ENCODE measurements at places on chromosomes 4 and X. TPM values are rescaled to one million over a fixed set of nuclear protein-coding genes. Genes with fewer than 3 reads are reported as not detected.

DNA sequence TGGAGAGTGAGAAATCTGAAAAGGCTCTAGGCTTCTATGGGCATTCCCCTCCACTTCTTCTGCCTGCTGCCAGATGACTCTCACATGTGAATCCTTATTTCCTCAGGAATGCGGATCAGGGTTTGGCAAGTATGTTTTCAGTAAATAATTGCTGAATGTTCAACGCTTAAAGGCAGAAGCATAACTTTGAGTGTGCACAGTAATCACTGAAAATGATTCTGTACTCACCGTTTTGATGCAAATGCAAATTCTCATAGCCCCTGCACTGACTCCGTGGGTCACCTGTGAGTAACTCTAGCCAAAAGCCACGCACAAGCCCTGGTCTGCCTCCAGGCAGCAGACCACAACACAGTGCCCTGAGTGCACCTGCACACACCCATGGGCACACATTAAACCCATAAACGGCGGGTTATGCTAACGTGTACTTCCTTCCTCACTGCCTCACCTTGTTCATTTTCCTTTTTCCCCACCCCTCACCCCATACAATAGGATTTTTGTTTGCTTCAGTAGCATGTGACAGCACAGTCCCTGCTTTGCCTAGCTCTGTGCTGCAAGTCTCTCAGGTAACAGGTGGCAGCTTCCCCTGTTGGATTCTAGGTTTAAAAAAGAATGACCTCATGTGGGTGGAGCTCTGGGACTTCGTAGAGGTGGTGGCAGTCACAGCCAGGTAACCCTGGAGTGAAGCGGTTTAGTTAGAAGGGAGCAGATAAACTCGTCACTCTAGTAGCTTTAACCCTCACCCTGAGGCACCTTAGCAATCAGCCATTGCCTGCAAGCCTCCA lies at the start of gene ARHGEF38:
Gene ARHGEF38, plus strand, starts transcription at position 656 of the 782 bp plus-strand sequence. CDS start 146 bp downstream, outside the sequence.
- no peak for DNase-seq

GRCh38 chr4:70747874-70748273 lies 26.1 kb downstream of the RUFY3 start:
- DNase-seq = no peak

DNA sequence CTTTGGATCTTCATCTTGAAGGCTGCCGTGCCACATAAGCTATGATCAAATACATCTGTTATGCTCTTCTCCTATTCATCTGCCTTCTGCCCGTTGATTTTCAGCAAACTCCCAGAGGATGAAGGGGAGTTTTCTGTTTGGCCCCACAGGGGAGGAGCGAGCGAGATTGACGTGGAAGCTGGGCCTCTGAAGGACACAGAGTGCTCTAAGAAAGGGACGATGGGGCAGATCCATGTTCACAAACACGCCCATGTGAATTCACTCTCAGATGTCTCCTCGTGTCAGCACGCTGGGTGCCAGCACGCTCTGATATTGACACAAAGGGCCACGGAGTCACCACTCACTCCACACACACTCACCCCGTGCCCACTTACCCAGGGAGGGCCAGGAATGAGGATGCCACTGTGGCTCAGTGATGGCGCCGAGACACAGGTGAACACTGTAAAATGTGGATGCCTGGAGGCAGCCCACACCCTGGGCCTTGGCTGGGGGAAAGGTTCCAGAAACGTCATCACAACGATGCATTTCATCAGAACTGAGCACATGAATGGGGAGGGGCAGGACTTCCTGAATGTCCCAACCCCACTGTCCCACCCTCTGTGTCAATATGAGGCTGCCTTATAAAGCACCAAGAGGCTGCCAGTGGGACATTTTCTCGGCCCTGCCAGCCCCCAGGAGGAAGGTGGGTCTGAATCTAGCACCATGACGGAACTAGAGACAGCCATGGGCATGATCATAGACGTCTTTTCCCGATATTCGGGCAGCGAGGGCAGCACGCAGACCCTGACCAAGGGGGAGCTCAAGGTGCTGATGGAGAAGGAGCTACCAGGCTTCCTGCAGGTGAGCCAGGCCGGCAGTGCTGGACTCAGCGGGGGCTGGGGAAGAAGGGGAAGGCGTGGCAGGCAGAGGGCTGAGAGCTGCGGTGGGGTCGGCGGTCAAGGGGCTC lies at the start of gene S100P:
Gene S100P, plus strand, starts transcription at position 648 of the 946 bp plus-strand sequence. Its CDS starts 55 bp downstream, at position 703.
- no peak for DNase-seq

DNA sequence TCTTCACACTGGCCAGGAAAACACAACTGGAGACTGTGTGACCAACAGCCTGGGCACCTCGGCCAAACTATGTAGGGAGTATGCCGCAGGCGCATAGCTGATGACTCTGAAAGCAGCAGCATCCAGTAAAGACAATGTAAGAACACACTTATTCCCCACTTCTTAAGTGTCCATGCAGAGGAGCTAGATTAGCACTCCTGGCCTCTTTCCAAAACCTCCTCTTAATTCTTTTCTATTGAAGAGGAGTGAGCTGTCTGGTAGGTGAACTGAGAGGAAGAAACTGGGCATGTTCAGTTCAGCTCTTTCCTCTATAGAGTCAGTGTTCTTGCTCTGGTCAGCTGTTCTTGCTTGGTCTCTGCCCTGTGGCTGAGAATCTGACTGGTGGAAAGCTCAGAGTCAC lies 21.1 kb downstream of the NMU start:
- no peak for DNase-seq

GRCh38 chr4:153518001-153518400 lies 51.8 kb downstream of the TMEM131L start:
- DNase-seq = no peak

- no peak for DNase-seq
These were observed 112.4 kb upstream of the CXCL13 start for GRCh38 chr4:77493120-77493752.

GRCh38 chr4:72582853-72583252 lies 13.8 kb upstream of the ADAMTS3 start:
- DNase-seq = no peak

- no peak for DNase-seq
These were observed 830.9 kb upstream of the NDST4 start for GRCh38 chr4:115944146-115944905.

DNA sequence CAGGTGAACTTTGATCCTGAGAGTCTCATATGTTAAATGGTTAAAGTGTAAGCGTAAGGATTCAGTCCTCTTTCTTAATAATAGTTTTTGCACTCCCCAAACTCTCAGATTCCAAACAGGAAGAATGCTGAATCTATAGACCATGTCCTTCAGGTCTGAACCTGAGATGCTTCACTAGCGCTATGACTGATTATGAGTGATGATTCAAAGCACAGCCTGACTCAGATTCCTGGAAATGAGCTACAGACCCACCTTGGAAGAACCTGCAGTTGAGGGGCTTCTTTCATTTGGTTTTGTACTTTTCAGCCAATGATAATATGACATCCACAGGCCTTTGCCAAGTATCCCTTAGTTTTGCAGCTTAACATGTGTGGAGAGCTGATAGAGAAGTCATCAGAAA lies 1.4 kb downstream of the EDNRA start:
- DNase-seq = no peak

SSX4 gene
- not detected for polyA plus RNA-seq

DNA sequence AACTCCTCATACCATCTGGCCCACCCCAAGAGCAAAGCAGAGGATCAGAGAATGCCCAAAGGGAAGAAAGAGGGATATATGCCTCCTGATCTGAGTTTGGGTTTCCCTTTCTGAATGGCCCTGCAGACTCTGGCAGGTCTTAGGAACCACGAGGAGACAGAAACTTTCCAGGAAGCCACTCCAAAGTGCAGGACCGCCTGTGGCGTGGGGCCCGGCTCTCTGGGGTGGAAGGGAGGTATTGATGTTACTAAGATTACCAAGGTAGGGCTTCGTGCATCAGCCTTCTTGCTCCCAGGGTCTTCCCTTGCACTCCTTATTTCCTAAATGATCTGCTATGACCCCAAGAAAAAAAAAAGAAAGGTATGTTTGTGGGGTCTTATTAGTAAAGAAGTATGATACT lies 41.9 kb upstream of the SPRY1 start:
- DNase-seq = no peak

ARAP2 gene
- polyA plus RNA-seq = 8.6 TPM

SPATA4 gene
- polyA plus RNA-seq = 1.2 TPM

DNA sequence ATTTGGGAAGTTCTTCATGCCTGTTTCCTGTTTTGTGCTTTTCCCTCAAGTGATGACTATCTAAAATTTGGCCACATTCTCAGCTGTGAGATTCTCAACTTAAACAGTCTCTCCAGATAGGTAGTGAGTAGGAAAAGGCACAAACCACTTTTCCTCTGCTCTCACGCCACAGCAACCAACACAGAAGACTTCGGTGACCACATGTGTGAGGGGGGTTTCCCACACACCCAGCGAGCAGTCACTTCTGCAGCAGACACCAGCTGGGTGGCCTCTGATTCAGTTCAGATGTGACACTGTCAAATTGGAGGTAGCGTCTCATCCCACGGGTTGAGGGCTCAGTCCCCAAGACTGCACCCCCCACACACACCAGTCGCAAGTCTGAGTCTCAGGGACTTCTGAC lies 25.1 kb upstream of the CLDN34 start:
- no peak for DNase-seq

MSMO1 gene
- 80.1 TPM for polyA plus RNA-seq

DNA sequence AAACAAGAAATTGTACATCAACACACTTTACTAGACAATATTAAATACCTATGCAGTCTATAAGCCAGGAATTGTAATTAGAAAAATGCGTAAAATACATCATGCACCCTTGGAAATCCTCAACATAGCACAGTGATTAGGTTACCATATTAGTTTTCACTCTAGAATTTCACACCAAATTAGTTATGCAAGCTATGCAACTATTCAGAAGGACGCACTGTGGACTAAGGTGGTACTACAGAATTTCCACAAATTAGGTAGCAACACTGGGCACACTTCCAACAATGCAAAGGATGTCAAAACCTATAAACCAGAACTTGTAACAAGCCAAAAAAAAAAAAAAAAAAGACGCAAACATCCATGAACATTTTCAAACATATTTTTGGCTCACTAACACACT lies 71.1 kb upstream of the ZCCHC13 start:
- DNase-seq = no peak

GRCh38 chr4:11507920-11508319 lies 79.2 kb upstream of the HS3ST1 start:
- DNase-seq = no peak

TRIM75 gene
- polyA plus RNA-seq = not detected

- DNase-seq = no peak
These were observed 925.6 kb downstream of the SH3BGRL start for GRCh38 chrX:82127228-82128123.
